A549 treated with AZD2906 at 1 μM for 4 hours (cell line): ENCODE measurements at places on chromosomes 5 and 9. TPM values are rescaled to one million over a fixed set of nuclear protein-coding genes. Genes with fewer than 3 reads are reported as not detected.

C9orf50 gene
- 0.08 to 0.16 TPM in 2 of 5 replicates, not detected in the others for total RNA-seq

PTGER4 gene
- total RNA-seq: 5.6 to 7.9 TPM (median 6.7 TPM) in 5 replicates

PAPPA gene
- 23.2 to 30.4 TPM (median 29.1 TPM) in 5 replicates for total RNA-seq

AK8 gene
- total RNA-seq: 0.82 to 1.3 TPM (median 0.93 TPM) in 5 replicates

SNCAIP gene
- 0.03 to 0.21 TPM (median 0.05 TPM) in 5 replicates for total RNA-seq

ALDH1A1 gene
- 4,437 to 6,543 TPM (median 5,218 TPM) in 5 replicates for total RNA-seq

MRPS30 gene
- total RNA-seq: 31.5 to 37.2 TPM (median 33.8 TPM) in 5 replicates

PCDHGA5 gene
- total RNA-seq: 0.13 to 0.17 TPM (median 0.16 TPM) in 5 replicates

HAND1 gene
- 0.39 to 0.83 TPM (median 0.45 TPM) in 5 replicates for total RNA-seq

GRXCR2 gene
- not detected in 5 replicates for total RNA-seq

BARHL1 gene
- total RNA-seq: 0.02 to 0.03 TPM in 2 of 5 replicates, not detected in the others

TLX3 gene
- total RNA-seq: not detected in 5 replicates

GHR gene
- 0.02 to 0.05 TPM (median 0.02 TPM) in 5 replicates for total RNA-seq

CCL28 gene
- 0.06 to 0.34 TPM (median 0.15 TPM) in 5 replicates for total RNA-seq

SLIT3 gene
- 13.0 to 18.1 TPM (median 16.5 TPM) in 5 replicates for total RNA-seq

ABCA1 gene
- 3.4 to 5.1 TPM (median 3.6 TPM) in 5 replicates for total RNA-seq

GLRA1 gene
- not detected in 5 replicates for total RNA-seq

PCDHA2 gene
- total RNA-seq: 0.02 to 0.09 TPM (median 0.06 TPM) in 5 replicates

FGD3 gene
- 0.12 to 0.26 TPM (median 0.16 TPM) in 5 replicates for total RNA-seq

ATOSB gene
- total RNA-seq: 7.8 to 12.9 TPM (median 12.3 TPM) in 5 replicates

ADAMTSL2 gene
- not detected in 5 replicates for total RNA-seq

DMRT3 gene
- 0.03 TPM in 1 of 5 replicates, not detected in the others for total RNA-seq

FREM1 gene
- not detected in 5 replicates for total RNA-seq

FCN2 gene
- not detected in 5 replicates for total RNA-seq

PIP5K1B gene
- 0.04 TPM in 1 of 5 replicates, not detected in the others for total RNA-seq

HMCN2 gene
- total RNA-seq: 0.01 to 0.13 TPM (median 0.09 TPM) in 5 replicates

CCDC192 gene
- total RNA-seq: not detected in 5 replicates

NR4A3 gene
- total RNA-seq: 1.5 to 2.1 TPM (median 1.9 TPM) in 5 replicates

F12 gene
- total RNA-seq: 15.9 to 26.4 TPM (median 22.8 TPM) in 5 replicates

BTNL8 gene
- total RNA-seq: 0.06 TPM in 1 of 5 replicates, not detected in the others

NFIB gene
- total RNA-seq: 7.2 to 11.4 TPM (median 10.4 TPM) in 5 replicates

DHFR gene
- total RNA-seq: 43.2 to 69.0 TPM (median 45.9 TPM) in 5 replicates

BRINP1 gene
- total RNA-seq: 0.15 to 0.25 TPM (median 0.18 TPM) in 5 replicates

PRRX2 gene
- 5.3 to 12.3 TPM (median 10.4 TPM) in 5 replicates for total RNA-seq

LCN10 gene
- total RNA-seq: 0.03 to 0.14 TPM in 2 of 5 replicates, not detected in the others

PHF24 gene
- 0.07 to 0.19 TPM (median 0.13 TPM) in 5 replicates for total RNA-seq

PIP5KL1 gene
- total RNA-seq: 1.1 to 2.4 TPM (median 1.8 TPM) in 5 replicates

TNFSF15 gene
- total RNA-seq: 0.03 to 0.12 TPM (median 0.07 TPM) in 5 replicates

RELL2 gene
- 4.0 to 5.2 TPM (median 4.6 TPM) in 5 replicates for total RNA-seq

CDX1 gene
- 0.06 to 0.07 TPM in 2 of 5 replicates, not detected in the others for total RNA-seq

MAST4 gene
- 1.0 to 1.7 TPM (median 1.6 TPM) in 5 replicates for total RNA-seq

KIF20A gene
- total RNA-seq: 36.3 to 47.1 TPM (median 41.8 TPM) in 5 replicates

ANAPC2 gene
- total RNA-seq: 21.8 to 36.5 TPM (median 33.4 TPM) in 5 replicates
